Mesenteric fat pad (tissue), 1 donor: ENCODE measurements at places on chromosomes 5 and 9.
A peak's percentile ranks its signal among the peaks of the same experiment; 100 is the strongest.

- DNase-seq: no peak
These were observed 145.0 kb downstream of the SLC12A2 start for GRCh38 chr5:128228521-128228920.

- DNase-seq: peak; percentile 100
These were observed at the start of gene FCHO2 for GRCh38 chr5:72955768-72956323. Gene FCHO2 (plus strand): TSS chr5:72956041. CDS start chr5:72956097, 56 bp downstream.

DNA sequence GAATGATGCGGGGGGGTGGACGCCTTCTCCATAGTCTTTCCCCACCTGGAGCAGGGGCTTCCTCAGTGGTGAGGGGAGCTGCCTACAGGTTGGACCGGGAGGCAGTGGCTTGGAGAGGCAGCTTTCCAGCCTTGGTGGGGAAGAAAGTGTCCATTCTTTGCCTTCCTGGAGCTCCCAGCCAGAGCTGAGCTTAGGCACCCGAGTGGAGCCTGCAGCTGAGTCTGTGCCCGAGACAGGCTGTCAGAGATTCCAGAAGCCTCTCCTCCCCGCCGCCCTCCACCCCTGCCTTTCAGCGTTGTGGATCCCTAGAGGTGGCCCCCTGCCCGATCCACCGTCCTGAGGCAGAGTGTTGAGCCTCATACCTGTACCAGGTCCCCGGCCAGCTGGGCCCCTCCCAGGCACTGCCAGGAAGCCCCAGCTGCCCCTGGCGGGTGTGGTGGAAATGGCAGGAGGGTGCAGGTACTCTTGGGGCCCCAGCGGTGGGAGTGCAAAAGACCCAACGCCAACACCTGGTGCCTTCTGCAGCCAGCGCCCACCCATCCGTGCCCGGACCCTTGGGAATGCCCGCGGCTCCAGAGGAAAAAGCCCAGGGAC is 112.0 kb downstream of the RXRA start:
- no peak for DNase-seq

GRCh38 chr9:118230329-118230728 is 526.1 kb downstream of the TLR4 start:
- no peak for DNase-seq

GRCh38 chr9:132239518-132239917 is 77.7 kb downstream of the NTNG2 start:
- no peak for DNase-seq

GRCh38 chr9:95382433-95382832 is 64.9 kb upstream of the FANCC start:
- no peak for DNase-seq

GRCh38 chr5:158398360-158399201 is 539.6 kb upstream of the CLINT1 start:
- no peak for DNase-seq
